A172 (cell line): ENCODE measurements at places on chromosomes 2 and 18. TPM values are rescaled to one million over a fixed set of nuclear protein-coding genes. Genes with fewer than 3 reads are reported as not detected.

MAIP1 gene
- total RNA-seq: 29.8 and 37.3 TPM in 2 replicates

GRCh38 chr2:10879624-10880585 is 31.8 kb upstream of the KCNF1 start:
- no peak for DNase-seq

GRCh38 chr2:237057893-237058300 is 27.8 kb upstream of the COPS8 start:
- no peak for DNase-seq

- DNase-seq: peak; percentile 37
Measured at GRCh38 chr2:197498937-197499593, 575 bp downstream of the HSPD1 start.

GRCh38 chr2:69059731-69060290 is 46.8 kb downstream of the ANTXR1 start:
- no peak for DNase-seq

DNA sequence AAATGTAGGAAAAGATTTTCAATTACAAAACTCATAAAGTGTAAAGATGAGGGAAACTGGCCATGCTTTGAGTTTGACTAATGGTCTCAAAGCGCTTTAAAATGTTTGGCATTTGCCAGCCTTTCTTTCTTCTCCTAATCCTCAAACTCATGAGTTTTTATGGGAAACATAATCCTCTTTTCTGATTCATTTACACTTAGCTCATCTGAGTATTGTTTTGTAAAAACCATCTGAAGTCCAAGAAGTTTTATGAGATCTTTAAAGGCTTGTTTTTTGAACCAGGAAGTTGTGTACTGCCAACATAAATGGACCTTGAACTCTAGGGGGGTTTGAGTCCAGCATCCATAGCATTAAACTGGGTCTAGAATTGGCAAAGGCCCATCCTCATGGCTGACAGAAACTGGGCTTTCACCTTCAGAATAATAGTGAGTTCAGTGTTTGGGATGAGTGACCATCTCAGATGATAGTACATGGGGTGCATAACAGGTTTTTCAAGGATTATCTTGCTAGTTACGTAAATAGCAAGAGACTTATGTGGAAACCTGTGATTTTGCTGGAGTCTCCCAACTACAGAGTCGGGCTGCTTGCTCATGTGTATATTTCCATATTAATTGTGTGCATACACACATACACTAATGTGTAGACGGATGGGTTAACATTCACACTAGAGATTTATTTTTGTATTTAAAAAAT is 3.8 kb upstream of the LTBP1 start:
- DNase-seq: no peak
